Fibroblast of skin of right quadriceps (primary cell): ENCODE measurements at places on chromosomes 11 and 22.

GRCh38 chr22:19988965-19989724 lies 27.5 kb downstream of the ARVCF start:
- no peak for DNase-seq

DNA sequence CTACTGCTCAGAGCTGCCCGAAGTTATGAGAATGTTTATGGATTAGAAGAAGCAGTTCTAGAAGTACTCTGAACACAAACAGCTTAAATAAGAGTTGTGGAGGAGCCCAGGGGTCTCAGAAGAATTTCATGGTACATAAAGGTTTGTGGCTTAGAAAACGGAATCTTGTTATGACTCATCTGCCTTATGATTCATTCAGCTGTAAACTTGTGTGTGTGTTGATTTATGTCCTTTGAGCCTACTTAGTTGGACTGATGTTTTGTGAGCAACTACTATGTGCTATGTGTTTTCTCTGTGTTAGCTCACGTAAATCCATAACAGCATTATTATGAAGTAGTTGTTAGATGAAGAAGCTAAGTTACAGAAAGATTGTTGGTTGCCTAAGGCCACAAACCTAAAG lies 203.7 kb downstream of the PGR start:
- peak; percentile 89 for DNase-seq

GRCh38 chr11:34940026-34940677 lies 23.7 kb downstream of the PDHX start:
- peak; percentile 49 for DNase-seq

DNA sequence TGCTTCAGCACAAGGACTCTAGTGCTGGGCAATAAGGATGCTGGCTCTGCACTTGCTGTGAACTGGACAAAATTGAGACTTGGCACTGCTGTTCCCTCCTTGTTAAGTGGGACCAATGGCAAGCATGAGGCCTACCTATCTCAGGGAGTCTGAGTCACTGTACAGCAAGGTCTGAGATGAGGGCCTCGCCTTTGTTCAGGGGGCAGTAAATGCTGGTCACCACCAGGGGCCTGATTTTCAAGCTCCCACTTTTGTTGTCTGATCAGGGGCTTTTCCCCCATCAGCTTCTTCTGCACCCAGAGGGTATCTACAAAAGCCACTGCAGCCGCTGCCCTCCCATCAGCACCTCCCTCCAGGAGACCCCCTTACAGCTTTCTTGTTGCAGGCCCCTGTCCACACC lies 22.8 kb downstream of the DHCR7 start:
- DNase-seq: no peak

GRCh38 chr22:45127866-45128265 lies 35.9 kb upstream of the NUP50 start:
- peak; percentile 48 for DNase-seq

- no peak for DNase-seq
Observed at GRCh38 chr11:78607696-78608095, 33.0 kb upstream of the NARS2 start.

GRCh38 chr11:132022733-132023478 lies 652.5 kb downstream of the NTM start:
- peak; percentile 87 for DNase-seq

- DNase-seq: no peak
Observed at GRCh38 chr22:45597460-45598192, 74.0 kb upstream of the ATXN10 start.

- no peak for DNase-seq
Observed at GRCh38 chr22:49897015-49897684, 21.1 kb downstream of the ALG12 start.

DNA sequence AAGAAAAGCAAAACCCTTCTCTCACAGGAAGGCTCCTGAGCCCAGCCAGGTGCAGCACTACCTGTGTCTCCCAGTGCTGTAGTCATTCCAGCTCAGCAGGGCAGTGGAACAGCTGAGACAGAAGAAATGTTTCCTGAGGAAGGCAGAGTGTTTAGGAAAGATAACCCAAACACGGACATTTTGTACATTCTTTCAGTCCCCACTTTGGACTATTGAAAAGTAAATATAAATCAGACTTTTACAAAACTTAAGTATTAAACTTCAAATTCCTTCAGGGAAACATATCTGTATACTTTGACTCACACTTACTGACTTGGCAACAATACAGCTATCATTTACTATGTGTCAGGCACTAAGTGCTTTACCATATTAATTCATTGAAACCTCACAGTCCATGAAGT lies 40.4 kb downstream of the RRAS2 start:
- DNase-seq: peak; percentile 28
